ENCODE measurements at places on chromosomes 1 and 21. TPM values are rescaled to one million over a fixed set of nuclear protein-coding genes. Genes with fewer than 3 reads are reported as not detected.

Gene FCGR3A
- 88.2 TPM for total RNA-seq

- H3K27ac ChIP-seq, result no peak overlapping the region
- no peaks in the 10 kb centered on the region for H3K4me1 ChIP-seq
- peak; percentile 24 for DNase-seq
- H3K4me3 ChIP-seq, result no peak overlapping the region
- no peaks in the 10 kb centered on the region for H3K36me3 ChIP-seq
Measured at GRCh38 chr1:29481031-29481430, 244.7 kb downstream of the PTPRU start.

Gene CD1B
- not detected for total RNA-seq

DNA sequence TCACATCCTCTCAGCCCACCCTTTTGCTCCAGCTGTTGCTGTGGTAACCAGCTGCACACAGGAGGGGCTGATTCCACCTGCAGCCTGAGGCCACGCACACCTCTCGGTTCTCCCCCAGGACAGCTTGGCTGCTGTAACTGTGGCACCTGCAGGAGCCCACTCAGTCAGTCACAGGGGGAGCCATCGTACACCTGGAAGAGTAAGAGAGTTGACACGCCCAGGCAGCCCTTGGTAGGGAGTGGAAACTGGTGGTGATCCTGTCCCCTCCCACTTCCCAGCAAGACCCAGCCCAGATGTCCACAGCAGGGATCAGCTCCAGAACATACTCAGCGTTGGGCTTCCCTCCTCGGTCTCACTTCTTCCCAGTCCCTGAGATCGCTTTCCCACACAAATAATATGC, 32.2 kb upstream of the BACE2 start:
- no peak for DNase-seq
- H3K4me1 ChIP-seq, result no peaks in the 10 kb centered on the region
- H3K4me3 ChIP-seq, result no peak overlapping the region
- no peaks in the 10 kb centered on the region for H3K27me3 ChIP-seq

Gene OR2L2
- total RNA-seq, result 0.13 TPM

DNA sequence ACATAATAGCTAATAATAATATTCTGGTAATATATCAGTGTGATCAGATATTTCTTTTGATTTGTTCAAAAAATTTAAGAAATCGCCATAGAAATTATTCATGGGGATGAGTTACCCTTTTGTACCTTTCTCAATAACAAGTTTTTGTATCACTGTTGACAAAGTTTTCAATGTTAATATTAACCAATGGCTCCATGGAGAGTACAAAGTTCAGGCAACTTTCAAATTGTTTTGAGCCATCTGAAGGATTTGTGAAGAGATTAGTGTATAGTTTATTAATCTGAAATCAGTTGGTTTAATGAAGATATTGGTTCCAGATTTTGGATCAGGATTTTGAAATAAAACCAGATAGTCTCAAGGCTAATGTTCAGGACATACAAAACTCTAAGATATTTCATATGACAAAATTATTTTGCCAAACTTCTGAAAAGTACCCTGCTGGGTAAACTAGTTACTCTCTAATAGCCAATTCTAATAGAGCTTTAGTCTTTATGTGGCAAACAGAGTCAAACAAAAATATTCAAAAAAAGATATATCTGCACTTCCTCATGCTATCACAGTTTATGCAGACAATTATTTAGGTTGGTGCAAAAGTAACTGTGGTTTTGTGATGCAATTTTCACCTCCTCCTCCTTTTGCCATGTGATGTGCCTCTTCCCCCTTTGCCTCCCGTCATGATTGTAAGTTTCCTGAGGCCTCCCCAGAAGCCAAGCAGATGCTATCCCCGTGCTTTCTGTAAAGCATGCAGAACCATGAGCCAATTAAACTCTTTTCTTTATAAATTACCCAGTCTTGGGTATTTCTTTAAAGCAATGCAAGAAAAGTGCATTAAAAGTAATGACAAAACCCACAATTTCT, 1105.0 kb downstream of the PLA2G4A start:
- H3K27ac ChIP-seq, result no peak overlapping the region
- no peak for DNase-seq
- H3K27me3 ChIP-seq, result no peaks in the 10 kb centered on the region
- no peak overlapping the region for H3K4me3 ChIP-seq

- no peak overlapping the region for H3K4me3 ChIP-seq
- H3K4me1 ChIP-seq, result no peaks in the 10 kb centered on the region
- no peaks in the 10 kb centered on the region for H3K27me3 ChIP-seq
- no peaks in the 10 kb centered on the region for H3K36me3 ChIP-seq
- peak; percentile 70 for DNase-seq
Measured at GRCh38 chr21:45417256-45417950, 12.4 kb downstream of the COL18A1 start.

Gene AIRE
- 0.19 TPM for total RNA-seq

GRCh38 chr1:7975212-7975865, 13.8 kb downstream of the PARK7 start:
- H3K4me3 ChIP-seq, result no peak overlapping the region
- no peaks in the 10 kb centered on the region for H3K27me3 ChIP-seq
- H3K36me3 ChIP-seq, result peaks cover 6% of the 10 kb centered on the region
- H3K4me1 ChIP-seq, result no peaks in the 10 kb centered on the region
- H3K27ac ChIP-seq, result no peak overlapping the region
- peak; percentile 66 for DNase-seq

Gene FALEC
- not detected for total RNA-seq

Gene BGLAP
- 2.9 TPM for total RNA-seq

Gene MXRA8
- 105 TPM for total RNA-seq

- DNase-seq, result no peak
- H3K36me3 ChIP-seq, result no peaks in the 10 kb centered on the region
- no peaks in the 10 kb centered on the region for H3K27me3 ChIP-seq
- no peak overlapping the region for H3K27ac ChIP-seq
Measured at GRCh38 chr1:220884981-220885918, 6.0 kb downstream of the HLX start.

- H3K27me3 ChIP-seq, result no peaks in the 10 kb centered on the region
- H3K36me3 ChIP-seq, result no peaks in the 10 kb centered on the region
- no peak overlapping the region for H3K4me3 ChIP-seq
- H3K4me1 ChIP-seq, result no peaks in the 10 kb centered on the region
- DNase-seq, result no peak
- H3K27ac ChIP-seq, result no peak overlapping the region
Measured at GRCh38 chr1:17191990-17192242, 13.0 kb upstream of the PADI1 start.

Gene VHLL
- not detected for total RNA-seq

DNA sequence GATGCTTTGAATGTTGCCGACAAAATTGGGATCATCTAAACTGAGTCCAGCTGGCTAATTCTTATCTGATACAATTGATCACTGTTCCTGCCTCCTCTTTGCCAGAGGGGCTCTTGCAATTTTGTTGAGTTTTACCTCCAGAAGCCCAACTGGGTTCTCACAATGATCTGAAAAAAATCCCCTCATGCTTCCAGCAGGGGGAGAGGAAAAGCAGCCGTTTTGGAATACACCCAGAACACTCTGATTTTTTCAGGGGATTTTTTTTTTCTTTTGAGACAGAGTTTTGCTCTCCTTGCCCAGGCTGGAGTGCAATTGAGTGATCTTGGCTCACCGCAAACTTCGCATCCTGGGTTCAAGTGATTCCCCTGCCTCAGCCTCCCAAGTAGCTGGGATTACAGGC, 13.9 kb upstream of the RERE start:
- no peaks in the 10 kb centered on the region for H3K4me1 ChIP-seq
- H3K4me3 ChIP-seq, result no peak overlapping the region
- no peak for DNase-seq
- no peaks in the 10 kb centered on the region for H3K36me3 ChIP-seq
- H3K27me3 ChIP-seq, result no peaks in the 10 kb centered on the region

- H3K27ac ChIP-seq, result peak overlapping the region; percentile 80
- no peaks in the 10 kb centered on the region for H3K4me1 ChIP-seq
- no peak for DNase-seq
- no peaks in the 10 kb centered on the region for H3K36me3 ChIP-seq
Measured at GRCh38 chr1:9293533-9294404, 1.1 kb downstream of the SPSB1 start.

Measured in aorta (tissue), 5 donors.